ENCODE measurements at places on chromosomes 6 and 20.

GRCh38 chr6:90654166-90654565, 67.3 kb upstream of the MAP3K7 start:
- no peak for DNase-seq

DNA sequence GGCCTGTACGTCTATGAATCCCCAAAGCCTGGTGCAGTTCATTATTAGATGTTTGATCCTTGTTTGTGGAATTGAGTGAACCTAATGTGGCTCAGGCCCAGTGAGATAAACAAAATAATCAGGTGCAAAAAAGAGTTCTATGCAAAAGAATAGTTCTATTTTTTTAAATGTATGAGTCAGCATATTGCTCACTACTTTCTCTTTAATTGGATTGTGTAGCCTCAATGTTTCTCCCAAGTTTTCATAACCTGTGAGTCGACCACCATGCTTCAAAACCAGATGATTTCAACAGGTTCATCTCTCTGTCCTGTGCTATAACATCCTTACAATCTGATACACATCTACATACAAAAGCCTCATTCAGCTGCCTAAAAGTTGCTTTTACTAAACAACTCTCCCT, 116.5 kb upstream of the HDAC2 start:
- no peak for DNase-seq

DNA sequence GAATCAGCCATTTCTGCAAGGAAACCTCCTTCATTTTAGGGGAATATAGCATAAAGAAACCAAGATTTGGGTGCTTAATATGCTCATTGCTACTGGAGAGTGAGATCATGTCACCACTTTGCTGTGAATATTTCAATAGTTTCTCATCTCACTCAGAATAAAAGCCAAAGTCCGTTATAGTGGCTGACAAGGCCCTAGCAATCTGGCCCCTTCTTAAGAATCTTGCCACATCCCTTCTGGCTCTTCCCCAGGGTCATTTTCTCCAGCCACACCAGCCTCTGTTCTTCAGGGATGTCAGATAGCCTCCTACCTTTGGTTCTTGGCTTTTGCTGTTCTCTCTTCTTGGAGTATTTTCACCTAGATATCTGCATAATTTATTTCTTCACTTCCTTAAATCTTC, 24.8 kb upstream of the MLIP start:
- DNase-seq = no peak

GRCh38 chr20:58871533-58872102, 19.1 kb downstream of the GNAS start:
- DNase-seq = no peak

- no peak for DNase-seq
These were observed 1.2 kb downstream of the IRF4 start for GRCh38 chr6:392441-393390.

GRCh38 chr20:7195704-7196103, 428.2 kb downstream of the BMP2 start:
- DNase-seq = no peak

DNA sequence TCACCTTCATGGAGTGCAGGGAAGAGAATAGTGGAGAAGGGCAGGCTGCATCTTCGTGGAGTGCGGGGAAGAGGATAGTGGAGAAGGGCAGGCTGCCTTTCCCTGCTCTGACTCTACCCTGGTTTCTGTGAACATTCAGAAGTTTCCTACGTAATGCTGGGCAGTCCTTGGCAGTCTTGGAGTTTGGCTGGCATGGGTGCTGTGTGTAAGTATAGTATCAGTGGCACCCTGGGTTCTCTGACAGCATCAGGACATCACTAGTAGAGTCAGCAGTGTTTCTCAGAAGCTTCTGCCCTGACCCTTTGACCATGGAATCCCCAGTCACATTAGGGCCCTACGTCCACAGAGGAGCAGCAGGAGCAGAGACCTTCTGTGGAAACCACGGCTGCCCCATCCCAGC, 352.9 kb downstream of the NRN1 start:
- DNase-seq = no peak

DNA sequence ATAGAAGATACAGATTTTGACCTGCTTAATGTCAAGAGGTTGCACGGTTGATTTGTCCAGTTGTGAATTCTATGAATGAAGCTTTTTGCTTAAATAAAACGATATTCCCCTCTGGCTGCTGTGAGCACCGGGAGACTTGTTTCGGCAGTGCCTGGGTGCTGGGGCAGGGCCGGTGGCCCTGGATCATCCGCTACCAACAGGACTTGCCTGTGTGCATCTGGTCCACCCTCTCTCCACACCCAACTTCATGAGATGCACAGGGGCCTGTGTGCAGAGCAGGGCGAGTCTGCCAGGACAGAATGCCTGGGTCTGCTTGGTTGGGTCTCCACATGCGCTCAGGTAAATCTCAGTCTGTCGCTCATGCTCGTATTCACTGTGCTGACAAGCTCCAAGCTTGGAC, 65.5 kb downstream of the TSHZ2 start:
- no peak for DNase-seq

- no peak for DNase-seq
These were observed 439.0 kb upstream of the JAG1 start for GRCh38 chr20:11112832-11113231.

DNA sequence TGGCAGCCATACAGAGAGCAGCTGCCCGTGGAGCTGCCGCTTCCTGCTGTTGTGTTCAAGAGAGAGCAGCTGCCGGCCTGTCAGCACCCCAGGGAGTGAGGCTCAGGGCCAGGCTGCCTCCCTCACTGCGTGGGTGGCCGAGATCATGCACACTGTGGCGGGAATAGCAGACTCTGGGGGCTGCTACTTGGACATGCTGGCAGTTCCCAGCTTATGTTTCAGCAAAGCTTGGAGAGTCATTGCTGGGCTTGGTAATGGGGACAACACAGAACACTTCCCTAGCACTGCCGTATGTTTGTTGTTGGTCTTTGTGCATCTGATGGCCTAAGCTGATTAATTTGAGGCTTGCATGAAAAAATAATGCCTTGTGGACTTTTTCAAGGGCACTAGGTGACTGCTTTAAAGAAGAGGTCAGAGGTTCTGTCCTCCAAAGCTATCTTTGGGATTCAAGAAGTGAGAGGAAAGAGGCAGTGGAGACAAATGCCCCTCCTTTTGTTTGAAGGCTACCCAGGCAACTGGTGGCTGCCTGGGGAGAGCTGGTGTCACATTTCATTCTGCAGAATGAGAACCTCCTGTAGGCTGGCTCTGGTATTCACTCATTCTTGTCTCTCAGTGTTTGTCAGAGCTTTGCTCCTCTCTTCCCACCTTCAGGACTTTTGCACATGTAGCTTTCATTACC, 18.8 kb downstream of the MRAP2 start:
- no peak for DNase-seq

GRCh38 chr6:15257357-15258132, 11.7 kb downstream of the JARID2 start:
- DNase-seq = no peak

DNA sequence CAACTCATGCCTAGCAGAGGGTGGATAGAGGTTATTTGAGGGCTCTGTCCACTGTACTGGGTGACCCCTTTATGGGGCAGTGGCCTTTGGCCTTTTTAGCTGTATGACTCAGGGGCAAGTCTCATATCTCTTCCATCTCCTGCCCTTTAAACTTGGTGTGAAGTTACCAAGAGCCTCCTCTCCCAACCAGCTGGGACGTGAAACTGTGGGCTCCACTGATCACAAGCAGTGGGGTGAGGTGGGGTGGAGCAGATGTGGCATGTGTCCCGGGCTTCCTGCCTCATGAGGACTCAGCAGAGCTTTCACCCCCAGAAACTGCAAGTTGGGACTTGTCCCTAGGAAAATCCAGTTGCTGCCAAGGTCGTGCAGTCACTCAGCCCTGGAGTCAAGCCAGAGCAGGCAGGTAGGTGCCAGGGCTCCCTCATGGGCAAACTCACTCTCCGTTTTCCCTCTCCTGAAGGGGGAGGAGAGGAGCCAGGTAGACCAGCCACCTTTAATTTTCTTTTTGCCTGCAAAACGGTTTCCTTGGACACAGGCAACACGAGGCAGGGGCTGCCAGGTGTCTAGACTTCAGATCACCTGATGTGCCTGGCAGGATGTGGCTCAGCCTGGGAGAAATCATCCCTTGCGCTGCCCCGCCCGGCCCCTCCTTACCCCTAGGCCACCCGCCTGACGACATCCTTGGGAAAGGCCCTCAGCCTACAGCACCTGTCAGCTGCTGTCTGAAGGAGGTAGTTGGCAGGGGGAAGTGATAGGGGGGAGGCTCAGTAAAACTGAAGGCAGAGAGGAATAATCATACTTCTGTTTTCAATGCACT, 4.0 kb downstream of the CDKN1A start:
- peak; percentile 14 for DNase-seq
